ENCODE measurements at places on chromosomes 12 and 14. TPM values are rescaled to one million over a fixed set of nuclear protein-coding genes. Genes with fewer than 3 reads are reported as not detected.

The NTF3 gene
- total RNA-seq = not detected

The IL26 gene
- not detected for total RNA-seq

The RITA1 gene
- total RNA-seq = 28.1 TPM

- no peak overlapping the region for H3K4me3 ChIP-seq
- H3K4me1 ChIP-seq = no peaks in the 10 kb centered on the region
- H3K27ac ChIP-seq = no peak overlapping the region
- no peaks in the 10 kb centered on the region for H3K36me3 ChIP-seq
- DNase-seq = no peak
- H3K27me3 ChIP-seq = no peaks in the 10 kb centered on the region
Observed at GRCh38 chr12:21428241-21428640, 9.2 kb upstream of the PYROXD1 start.

- peaks cover 83% of the 10 kb centered on the region for H3K4me1 ChIP-seq
- no peak overlapping the region for H3K27ac ChIP-seq
- no peak overlapping the region for H3K4me3 ChIP-seq
- no peaks in the 10 kb centered on the region for H3K36me3 ChIP-seq
- no peak for DNase-seq
- H3K27me3 ChIP-seq = no peaks in the 10 kb centered on the region
Observed at GRCh38 chr12:103833891-103834290, 7.1 kb downstream of the NT5DC3 start.

GRCh38 chr14:104438166-104438887, 141.2 kb upstream of the C14orf180 start:
- peaks cover 8% of the 10 kb centered on the region for H3K27me3 ChIP-seq
- no peaks in the 10 kb centered on the region for H3K36me3 ChIP-seq
- H3K4me3 ChIP-seq = no peak overlapping the region
- no peak for DNase-seq
- no peaks in the 10 kb centered on the region for H3K4me1 ChIP-seq

DNA sequence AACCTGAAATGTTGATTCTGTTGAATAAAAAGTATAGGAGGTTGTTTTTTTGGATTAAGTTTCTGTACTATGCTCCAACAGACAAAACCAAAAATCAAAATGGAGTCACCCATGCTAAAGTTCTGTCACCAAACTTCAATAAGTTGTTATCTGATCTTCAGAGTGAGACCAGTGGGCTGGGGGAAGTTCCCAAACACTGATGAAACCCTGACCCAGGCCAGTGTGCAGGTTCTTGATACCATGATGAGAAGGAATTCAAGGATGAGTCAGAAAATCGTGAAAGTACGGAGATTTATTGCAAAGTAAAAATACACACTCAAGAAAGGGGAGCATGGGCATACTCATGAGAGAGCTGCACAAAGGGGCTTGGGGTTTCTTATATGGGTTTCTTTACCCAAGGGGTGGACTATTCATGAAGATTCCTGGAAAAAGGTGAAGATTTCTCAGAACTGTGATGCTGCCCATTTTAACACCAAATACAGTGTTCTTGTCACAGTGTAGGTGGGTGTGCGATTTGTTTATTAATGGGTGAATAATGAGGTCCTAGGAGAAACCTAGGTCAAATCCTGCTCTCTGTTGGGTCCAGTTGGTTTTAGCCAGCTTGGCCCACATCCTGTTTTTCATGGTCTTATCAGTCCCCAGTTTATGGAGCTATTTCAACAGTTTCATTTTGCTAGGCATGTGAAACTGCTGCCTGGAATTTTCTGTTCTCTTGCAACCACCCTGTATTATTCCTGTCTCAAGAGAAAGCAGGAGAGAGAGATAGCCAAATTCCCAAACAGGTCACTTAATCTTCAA, 27.5 kb upstream of the DENND5B start:
- H3K27me3 ChIP-seq = no peaks in the 10 kb centered on the region
- no peak overlapping the region for H3K27ac ChIP-seq
- no peak overlapping the region for H3K4me3 ChIP-seq
- DNase-seq = no peak
- H3K4me1 ChIP-seq = peaks cover 25% of the 10 kb centered on the region

GRCh38 chr12:22083167-22083566, 37.1 kb downstream of the CMAS start:
- H3K36me3 ChIP-seq = no peaks in the 10 kb centered on the region
- H3K27me3 ChIP-seq = no peaks in the 10 kb centered on the region
- H3K4me1 ChIP-seq = peaks cover 16% of the 10 kb centered on the region
- H3K4me3 ChIP-seq = no peak overlapping the region
- H3K27ac ChIP-seq = no peak overlapping the region
- DNase-seq = peak; percentile 16

All from HepG2 (cell line).